Upper lobe of right lung (tissue), 1 donor: ENCODE measurements at places on chromosomes 2 and 18.
A peak's percentile ranks its signal among the peaks of the same experiment; 100 is the strongest.

DNA sequence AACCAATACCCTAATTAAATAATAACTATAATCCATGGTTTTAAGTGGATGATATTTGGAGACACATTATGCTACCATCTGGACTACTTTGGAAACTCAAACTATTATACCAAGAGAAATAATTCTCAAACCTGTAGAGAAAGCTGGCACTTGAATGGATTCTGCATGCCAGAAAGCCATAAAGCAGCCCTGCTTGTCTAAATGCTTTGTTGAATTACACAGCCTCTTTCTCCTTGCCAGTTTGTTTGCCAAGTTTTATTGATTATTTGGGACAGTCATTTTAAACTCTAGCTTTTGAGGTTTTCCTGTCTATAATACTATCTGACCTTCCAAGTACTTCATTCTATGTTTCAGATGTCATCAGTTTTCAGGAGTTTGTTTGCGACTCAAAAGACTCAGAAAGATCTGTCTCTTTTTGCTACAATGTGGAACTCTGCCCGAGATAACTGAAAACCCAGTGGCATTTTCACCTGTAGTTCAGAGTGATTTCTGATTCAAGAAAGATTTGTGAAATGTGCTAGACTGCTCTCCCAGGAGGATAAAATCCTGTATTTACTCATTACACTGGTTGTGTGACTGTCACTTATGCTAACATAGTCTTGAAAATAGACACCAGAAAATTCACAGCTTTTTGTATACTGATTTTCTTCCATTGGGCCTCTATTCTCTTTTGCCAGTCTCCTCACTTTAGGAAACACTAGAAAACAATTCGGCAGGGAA, 29.2 kb upstream of the MBOAT2 start:
- DNase-seq, result no peak

DNA sequence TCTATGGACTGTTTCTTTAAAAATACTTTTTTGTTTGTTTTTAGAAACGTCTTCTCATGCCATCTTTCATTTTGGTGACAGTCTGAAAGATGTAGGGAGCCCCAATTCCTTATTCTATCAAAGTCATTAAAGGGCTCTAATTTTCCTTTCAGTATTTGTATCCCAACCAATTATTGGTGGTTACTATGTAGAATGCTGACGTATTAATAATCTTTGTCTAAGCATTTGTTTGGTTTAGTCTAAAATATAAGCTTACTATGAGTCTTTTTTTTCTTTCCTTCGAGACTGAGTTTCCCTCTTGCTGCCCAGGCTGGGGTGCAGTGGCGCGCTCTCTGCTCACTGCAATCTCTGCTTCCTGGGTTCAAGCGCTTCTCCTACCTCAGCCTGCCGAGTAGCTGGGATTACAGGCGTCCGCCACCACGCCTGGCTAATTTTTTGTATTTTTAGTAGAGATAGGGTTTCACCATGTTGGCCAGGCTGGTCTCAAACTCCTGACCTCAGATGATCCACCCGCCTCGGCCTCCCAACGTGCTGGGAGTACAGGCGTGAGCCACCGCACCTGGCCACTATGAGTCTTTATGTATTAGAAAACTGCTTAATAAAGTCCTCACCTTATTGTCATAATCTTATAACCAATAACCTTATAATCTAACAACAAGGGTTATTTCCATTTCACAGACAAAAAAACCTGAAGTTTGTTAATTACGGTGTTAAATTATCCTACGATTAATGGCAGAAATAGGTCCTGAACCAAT, 849 bp upstream of the VRK2 start:
- peak; percentile 48 for DNase-seq

DNA sequence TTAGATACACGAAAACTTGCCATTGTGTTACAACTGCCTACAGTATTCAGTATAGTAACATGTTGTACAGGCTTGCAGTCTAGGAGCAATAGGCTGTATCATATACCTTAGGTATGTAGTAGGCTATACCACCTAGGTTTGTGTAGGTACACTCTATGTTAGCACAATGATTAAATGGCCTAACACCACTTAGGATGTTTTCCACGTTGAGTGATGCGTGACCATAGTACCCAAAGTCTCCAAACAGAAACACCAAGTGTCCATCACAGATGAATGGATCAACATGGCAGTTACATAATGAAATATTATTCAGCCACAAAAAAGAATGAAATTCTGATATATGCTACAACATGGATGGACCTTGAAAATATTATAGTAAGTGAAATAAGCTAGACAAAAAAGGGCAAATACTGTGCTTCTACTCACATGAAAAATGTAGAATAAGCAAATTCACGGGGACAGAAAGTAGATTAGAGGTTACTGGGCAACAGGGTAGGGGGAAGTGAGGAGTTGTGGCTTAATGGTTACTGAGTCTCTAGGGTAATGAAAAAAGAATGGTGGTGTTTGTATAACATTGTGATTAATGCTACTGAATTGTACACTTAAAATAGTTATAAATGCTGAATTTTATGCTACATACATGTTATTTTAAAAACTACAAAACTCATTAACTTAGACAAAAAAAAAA, 62.6 kb downstream of the TMEM131 start:
- DNase-seq, result no peak

GRCh38 chr18:22977847-22978701, 44.9 kb downstream of the RBBP8 start:
- no peak for DNase-seq

- no peak for DNase-seq
These were observed 2.3 kb upstream of the ARHGAP25 start for GRCh38 chr2:68732036-68732932.

- no peak for DNase-seq
These were observed 11.6 kb downstream of the TRAPPC8 start for GRCh38 chr18:31931163-31931885.
